ENCODE measurements at places on chromosomes 16 and 17.
A peak's percentile ranks its signal among the peaks of the same experiment; 100 is the strongest.

DNA sequence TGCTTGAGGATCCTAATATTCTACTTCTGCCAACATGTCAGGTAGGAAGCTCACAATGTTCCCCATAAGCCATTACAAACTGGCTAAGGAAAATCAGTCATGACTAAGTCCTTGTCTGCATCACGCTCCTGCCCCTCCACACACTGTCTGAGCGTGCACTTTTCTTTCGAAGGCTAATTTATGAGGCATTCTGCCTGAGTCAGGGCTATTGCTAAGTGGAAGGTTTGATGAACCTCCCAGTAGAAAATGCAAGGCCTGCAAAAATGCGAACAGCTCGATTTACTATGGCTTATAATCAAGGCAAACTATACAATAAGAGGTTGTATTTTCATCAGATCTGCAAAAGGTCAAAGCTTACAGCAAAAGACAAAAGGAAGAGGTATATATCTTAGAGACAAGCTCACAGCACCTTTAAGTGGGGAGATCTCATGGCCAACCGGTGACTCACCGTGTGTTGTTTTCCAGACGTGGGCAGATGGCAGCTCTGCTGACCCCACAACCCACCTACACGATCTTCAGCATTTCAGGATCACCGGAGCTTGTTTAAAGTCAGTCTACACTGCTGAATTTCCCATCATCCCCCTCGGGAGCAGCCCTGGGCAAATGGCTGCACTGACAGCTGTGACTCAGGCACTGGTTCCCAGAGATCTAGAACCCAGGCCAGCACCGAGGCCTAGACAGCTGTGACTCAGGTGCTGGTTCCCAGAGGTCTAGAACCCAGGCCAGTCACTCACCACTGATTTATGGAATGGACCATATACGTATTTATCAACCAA is 26.1 kb downstream of the MEAK7 start:
- DNase-seq, result no peak

GRCh38 chr16:30853758-30854157 is 40.1 kb downstream of the BCL7C start:
- DNase-seq, result no peak

- DNase-seq, result no peak
Observed at GRCh38 chr16:72149676-72150464, 22.1 kb downstream of the PMFBP1 start.

DNA sequence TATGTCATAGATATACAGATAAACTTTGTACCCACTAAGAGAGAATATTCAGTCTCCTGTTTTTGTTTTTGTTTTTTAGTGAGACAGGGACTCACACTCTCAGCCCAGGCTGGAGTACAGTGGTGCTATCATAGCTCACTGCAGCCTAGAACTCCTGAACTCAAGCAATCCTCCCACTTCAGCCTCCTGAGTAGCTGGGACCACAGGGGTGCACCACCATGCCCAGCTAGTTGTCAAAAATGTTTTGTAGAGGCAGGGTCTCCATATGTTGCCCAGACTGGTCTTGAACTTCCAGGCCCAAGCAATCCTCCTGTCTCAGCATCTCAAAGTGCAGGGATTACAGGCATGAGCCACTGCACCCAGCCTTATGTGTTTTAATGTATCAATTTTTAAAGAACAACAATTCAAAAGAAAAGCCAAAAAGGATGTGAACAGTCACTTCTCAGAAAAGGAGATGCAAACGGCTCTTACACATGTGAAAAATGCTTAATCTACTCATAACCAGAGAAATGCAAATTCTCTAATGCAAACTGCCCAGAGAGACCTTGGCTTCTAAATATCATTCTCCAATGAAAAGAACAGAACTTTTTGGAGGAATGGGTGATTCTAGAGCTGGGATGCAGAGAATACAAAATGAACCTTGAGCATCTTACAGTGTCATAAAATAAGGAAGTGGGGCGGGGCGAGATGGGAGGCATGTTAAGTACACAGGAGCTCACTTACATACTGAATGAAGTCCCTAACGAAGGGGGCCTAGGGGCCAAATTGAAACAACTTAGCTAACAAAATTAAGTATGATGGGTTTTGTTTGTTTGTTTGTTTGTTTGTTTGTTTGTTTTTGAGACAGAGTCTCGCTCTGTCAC is 7.3 kb upstream of the CMTM3 start:
- DNase-seq, result no peak

- DNase-seq, result no peak
Observed at GRCh38 chr17:75721463-75722011, 278 bp downstream of the ITGB4 start.

DNA sequence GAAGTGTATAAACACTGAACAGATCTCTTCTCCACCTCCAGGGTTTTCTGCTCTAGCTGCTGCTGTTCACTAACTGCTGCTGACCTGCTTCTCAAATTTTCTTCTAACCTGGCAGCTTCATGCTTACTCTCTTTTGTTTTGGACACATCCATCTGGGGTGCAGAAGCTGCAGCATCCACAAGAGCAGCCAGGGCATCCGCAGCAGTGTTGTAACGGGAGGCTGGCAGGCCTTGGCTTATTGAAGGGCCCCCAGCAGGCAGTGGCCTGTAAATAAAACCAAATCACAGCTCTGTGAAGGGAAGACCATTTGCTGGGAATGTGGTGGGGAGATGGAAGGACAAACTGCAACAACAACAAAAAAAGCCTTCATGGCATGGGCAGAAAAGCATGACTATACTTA is 62.0 kb downstream of the TTC19 start:
- DNase-seq, result no peak

DNA sequence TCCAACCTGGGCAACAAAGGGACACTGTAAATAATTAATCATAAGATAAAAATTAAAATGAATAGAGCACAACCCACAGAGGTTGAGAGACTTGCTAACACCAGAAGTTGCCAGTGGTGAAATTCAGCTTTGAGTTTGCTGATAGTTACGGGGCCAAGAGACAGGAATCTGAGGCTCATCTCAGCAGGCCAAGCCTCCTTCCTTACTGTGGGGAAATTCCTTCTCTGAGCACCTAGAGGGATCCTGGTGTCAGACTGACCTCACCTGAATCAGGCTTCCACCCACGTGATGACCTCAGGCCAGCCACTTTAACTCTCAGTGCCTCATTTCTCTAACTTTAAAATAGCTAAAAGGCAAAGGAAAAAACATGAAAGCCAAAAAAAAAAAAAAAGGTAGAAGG is 4.7 kb downstream of the ABAT start:
- DNase-seq, result no peak

DNA sequence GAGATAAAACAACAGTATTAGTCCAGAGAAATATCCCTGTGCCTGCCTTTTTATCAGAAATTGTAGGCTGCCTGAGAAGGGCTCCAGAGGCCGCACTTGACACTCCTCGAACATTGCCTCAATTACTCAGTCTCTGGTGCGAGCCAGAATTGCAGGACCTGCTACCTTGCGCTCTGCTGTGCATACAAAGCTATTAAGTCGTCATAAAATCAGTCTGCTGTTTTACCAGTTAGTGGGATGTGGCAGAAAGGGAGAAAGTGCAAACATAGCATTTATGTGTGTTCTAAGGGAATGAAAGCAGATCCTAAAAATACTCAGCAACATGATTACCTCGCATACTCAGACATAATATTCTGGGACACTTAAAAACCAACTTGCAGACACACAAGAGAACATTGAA is 70.6 kb downstream of the TMC6 start:
- no peak for DNase-seq

- no peak for DNase-seq
Observed at GRCh38 chr17:65584604-65585521, 23.4 kb upstream of the AXIN2 start.

GRCh38 chr17:50954641-50955121 is 88.5 kb upstream of the TOB1 start:
- no peak for DNase-seq

DNA sequence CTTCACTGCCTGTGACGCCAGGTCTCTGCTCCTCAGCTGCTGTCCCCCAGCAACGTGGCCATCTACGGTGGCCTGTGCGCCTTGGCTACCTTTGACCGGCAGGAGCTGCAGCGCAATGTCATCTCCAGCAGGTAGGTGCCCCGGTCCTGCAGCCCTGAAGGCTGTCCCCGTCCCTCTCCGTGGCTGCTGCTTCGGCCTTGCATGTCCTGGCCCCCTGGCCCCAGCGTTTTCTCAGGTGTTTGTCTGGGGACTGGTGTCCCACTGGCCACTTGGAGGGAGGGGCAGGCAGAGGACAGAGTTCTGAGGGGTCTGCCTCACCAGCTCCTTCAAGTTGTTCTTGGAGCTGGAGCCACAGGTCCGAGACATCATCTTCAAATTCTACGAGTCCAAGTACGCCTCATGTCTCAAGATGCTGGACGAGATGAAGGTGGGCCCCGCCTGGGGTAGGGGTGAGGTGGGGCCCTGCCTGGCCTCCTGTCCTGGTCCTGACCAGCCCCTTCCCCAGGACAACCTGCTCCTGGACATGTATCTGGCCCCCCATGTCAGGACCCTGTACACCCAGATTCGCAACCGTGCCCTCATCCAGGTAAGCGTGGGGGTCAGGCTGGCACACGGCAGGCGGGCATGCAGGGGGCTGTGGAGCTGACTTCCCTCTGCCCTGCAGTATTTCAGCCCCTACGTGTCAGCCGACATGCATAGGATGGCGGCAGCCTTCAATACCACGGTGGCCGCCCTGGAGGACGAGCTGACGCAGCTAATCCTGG is 4.4 kb downstream of the GPS1 start:
- no peak for DNase-seq

DNA sequence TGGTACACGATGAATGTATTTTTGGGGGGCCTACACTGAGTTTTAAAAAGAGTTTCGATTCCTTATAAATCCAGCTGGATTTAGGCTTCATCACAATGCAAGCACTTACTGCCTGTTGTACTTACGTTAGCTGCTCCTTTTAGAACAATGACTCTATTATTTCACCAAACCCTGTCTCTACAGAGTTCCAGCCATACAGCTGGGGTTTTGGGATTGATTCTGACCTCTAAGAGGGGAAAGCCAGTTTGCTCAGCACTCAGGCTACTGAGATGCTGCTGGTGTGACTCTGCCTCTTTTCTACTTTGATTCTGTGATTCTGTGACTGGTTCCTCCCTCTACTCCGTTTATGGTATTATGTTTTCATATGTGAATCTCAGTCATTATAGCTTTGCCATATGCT is 329.7 kb downstream of the ABCC12 start:
- no peak for DNase-seq

- no peak for DNase-seq
Observed at GRCh38 chr16:81593481-81593880, 148.9 kb downstream of the CMIP start.

GRCh38 chr17:80658821-80659220 is 114.2 kb downstream of the RPTOR start:
- DNase-seq, result no peak

DNA sequence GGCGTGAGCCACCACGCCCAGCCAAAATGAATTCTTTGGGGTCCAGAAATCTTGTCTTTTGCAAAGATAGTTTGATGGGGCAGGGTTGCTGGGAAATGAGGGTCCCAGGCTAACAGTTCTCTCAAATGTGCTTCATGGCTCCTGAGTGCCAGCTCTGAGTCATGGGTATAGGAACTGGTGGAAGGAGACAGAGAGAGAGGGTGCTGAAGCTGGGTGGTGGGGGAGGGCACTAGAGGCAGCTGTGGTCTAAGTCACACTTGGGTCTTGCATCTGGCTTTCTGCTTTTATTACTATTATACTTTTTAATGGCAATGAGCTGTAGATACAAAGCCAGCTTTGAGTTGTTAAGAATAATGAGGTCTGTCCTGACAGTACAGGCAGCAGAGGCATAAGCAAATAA is 54.6 kb downstream of the PRKCA start:
- no peak for DNase-seq

- no peak for DNase-seq
Observed at GRCh38 chr16:4290236-4290830, 17.5 kb upstream of the TFAP4 start.

- no peak for DNase-seq
Observed at GRCh38 chr17:40480501-40481003, 20.9 kb downstream of the TNS4 start.

GRCh38 chr16:50460538-50461399 is 87.4 kb upstream of the NKD1 start:
- DNase-seq, result no peak

GRCh38 chr17:20307326-20307910 is 159.9 kb downstream of the LGALS9B start:
- no peak for DNase-seq

DNA sequence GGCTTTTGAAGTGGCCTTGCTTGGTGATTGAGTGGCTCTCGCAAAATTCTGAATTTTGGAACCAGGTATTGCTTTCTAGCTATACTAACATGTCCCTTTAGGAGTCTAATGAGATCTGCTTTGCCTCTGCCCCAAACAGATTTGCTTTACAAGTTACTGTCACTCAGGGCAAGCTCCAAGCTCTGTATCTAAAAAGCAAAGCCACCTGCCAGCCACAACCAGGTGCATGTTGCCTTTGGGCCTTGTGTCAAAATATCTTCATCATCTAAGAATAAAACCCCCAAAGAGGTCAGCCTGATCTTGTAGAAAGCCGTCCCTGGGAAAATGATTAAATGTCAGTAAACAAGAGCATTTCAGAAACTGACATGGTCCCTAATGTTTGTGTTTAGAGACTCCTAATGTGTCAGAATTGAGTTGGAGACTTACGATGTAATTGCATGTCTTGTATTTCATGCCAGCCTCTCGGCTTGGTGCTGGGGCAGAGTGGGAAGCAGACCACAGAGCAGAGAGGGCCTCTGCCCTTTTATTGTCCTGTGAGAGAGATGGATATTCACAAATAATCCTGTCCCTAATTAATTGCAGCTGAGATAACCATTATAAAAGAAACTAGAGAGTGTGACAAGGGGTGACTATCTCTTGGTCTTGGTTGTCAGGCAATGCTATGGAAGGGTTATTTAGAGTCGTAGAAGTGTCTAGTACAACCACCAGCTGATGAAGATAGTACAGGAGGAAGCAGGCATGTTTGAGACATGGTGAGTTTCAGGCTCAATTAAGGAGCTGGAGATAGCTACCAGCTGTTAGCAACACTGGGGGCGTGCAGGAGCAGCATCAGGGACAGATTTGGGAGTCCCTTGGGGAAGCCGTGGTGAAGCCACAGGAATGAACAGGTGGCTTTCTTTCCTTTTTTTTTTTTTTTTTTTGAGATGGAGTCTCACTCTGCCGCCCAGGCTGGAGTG is 90.7 kb downstream of the PITPNC1 start:
- DNase-seq, result no peak

DNA sequence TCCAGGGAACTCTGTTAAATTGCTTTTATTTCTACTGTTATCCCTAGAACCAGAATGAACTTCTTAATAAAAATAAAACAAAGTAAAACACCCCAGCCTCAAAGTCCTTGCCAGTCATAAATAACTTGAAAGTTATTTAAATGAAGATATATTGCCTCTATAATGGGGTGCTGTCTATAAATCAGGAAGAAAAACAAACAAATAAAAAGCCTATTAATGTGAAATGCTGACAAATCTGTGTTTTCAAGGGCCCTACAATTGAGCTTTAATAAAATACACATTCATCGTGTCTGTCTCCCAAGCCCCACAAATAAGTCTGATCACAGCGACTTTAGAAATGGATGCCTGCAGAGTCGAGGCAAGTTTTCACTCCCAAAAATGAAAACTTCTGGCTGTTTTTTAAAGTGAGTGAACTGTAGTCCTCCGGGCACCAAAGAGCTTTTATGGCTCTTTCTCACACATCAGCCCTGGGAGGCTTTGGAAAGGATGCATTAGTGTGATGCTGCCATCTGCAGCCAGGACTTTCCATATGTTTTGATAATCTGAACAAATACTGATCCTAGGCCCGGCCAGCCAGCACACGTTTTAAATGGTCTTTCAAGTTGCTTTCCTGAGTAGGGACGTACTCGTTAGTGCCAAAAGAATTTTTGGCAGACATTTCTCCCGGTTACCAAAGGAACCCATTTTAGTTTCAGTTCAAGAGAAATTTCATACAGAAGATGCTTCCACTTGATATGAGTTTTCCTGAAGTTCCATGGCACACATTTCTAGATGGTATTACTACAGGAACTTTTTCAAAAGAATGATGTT is 16.3 kb downstream of the NACA2 start:
- DNase-seq, result peak; percentile 68

GRCh38 chr16:48611329-48612137 is 1.6 kb upstream of the N4BP1 start:
- DNase-seq, result no peak

All from left forelimb (tissue), 1 donor.